ENCODE measurements at places on chromosomes 5 and 9. TPM values are rescaled to one million over a fixed set of nuclear protein-coding genes. Genes with fewer than 3 reads are reported as not detected.

- no peak for DNase-seq
- no peak overlapping the region for H3K27ac ChIP-seq
- no peaks in the 10 kb centered on the region for H3K27me3 ChIP-seq
- H3K4me1 ChIP-seq, result no peaks in the 10 kb centered on the region
- no peak overlapping the region for H3K4me3 ChIP-seq
Observed at GRCh38 chr5:26192486-26192885, 845.9 kb downstream of the CDH9 start.

NR2F1-AS1 gene
- 2.8 TPM for polyA plus RNA-seq

DNA sequence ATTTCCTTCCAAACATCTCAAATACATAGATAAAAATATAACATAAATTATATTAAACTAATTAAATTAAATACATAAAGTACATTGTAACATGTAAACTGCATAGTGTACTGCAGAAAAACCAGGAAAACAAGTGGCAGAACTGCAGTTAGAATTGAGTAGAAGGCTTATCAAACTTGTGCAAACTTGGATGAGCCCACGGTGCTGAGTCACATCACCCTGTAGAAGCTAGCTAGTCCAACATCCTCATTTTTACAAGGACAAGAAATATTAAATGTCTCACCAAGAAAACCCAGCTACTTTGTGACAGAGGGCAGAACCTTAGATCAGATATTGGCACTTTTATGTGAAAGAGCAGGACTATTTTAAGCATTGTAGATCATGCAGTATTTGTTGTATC, 807.9 kb upstream of the NUDT12 start:
- no peak for DNase-seq
- no peaks in the 10 kb centered on the region for H3K27me3 ChIP-seq
- H3K27ac ChIP-seq, result no peak overlapping the region
- no peaks in the 10 kb centered on the region for H3K4me1 ChIP-seq
- H3K36me3 ChIP-seq, result no peaks in the 10 kb centered on the region

- H3K4me3 ChIP-seq, result no peak overlapping the region
- no peaks in the 10 kb centered on the region for H3K36me3 ChIP-seq
- H3K4me1 ChIP-seq, result no peaks in the 10 kb centered on the region
- H3K27ac ChIP-seq, result no peak overlapping the region
Observed at GRCh38 chr9:69885474-69885929, 64.9 kb downstream of the CFAP95 start.

DNA sequence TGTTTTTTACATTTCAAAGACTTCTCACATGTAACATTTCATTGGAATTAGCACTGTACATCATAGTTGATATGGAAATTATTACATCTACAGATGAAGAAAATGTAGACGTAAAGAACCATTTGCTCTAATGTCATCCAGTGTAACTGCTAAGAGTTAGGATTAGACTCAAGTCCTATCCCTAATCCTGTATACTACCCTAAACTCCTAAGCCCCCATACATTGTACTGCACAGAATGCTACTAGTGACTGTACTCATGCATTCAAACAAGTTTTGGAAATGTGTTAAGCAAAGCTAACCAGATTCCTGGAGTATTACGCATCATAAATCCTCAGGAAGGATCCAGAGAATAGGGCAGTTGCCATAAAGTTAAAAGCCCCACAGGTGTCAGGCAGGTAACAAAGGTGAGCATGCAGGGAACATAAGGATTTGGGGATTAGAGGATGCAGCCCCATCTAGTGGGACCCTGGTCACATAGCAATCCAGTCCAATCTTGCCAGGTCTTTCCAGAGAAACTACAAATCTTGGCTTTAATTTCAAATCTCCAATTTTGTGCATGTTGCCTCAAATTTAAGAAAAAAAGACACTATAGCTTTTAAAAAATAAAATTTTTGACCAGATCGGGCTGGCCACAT, 32.0 kb downstream of the HAVCR1 start:
- no peak for DNase-seq
- H3K4me3 ChIP-seq, result no peak overlapping the region
- peaks cover 5% of the 10 kb centered on the region for H3K4me1 ChIP-seq
- H3K27me3 ChIP-seq, result no peaks in the 10 kb centered on the region

OLFML2A gene
- polyA plus RNA-seq, result 0.04 TPM

CDX1 gene
- not detected for polyA plus RNA-seq

DNA sequence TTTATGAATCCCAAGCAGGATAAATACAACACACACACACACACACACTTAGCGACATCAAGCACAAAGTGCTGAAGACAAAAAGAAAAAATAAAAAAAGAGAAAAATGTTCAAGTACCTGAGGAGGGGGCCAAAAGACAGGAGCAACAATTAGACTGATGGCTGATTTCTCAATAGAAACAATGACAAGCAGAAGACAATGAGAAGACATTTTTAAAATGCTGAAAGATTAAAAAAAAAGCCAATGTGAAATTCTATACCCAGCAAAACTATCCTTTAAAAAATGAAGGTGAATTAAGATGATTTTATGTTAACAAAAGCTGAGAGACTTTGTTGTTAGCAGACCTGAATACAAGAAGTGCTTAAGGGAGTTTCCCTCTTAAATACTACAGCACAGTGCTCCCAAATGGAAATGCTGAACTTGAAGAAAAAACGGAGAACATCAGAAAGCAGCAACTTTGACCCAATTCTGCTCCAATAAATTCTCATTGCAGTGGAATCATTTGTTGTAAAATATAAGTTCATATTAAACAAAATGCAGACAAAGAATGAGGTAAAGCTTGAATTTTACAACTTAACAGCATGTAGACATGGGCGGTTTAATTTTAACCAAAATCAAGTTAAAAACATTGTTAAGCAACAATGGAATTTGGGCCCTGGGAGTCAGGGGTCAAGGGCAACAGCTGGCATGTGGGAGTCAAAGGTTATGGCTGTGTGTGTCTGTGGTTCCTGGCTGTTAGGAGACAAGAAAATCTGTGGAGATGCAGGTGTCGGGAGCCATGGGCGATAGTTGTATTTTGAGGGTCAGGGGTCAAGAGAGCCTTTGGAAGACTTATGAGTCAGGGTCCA, 776 bp upstream of the RANBP17 start:
- H3K4me1 ChIP-seq, result no peaks in the 10 kb centered on the region
- H3K36me3 ChIP-seq, result no peaks in the 10 kb centered on the region
- no peak overlapping the region for H3K27ac ChIP-seq

DNA sequence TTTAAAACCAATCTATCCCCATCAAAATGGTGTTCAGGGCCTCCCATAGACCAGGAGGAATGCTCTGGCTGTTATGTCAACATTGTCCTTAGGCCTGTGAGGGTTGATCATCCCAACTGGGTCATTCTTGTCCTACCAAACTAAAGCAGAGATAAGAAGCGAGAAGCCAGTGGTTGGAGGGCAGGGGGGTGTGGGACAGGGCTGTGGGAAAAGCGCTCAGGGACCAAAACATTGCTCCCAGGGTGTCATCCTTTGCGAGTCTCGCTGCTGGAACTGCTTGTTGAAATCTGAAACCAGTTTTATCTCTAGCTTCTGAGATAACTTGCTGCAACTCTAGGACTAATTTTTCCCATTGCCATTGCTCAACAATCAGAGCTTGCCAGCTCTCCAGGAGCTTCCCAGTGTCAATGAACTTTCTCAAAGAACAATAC, 48.1 kb downstream of the SPATA31C2 start:
- no peak for DNase-seq
- no peaks in the 10 kb centered on the region for H3K36me3 ChIP-seq
- no peaks in the 10 kb centered on the region for H3K4me1 ChIP-seq
- no peak overlapping the region for H3K4me3 ChIP-seq
- no peak overlapping the region for H3K27ac ChIP-seq

CDH9 gene
- 0.03 TPM for polyA plus RNA-seq

RASA1 gene
- polyA plus RNA-seq, result 20.5 TPM
